Omental fat pad (tissue), 4 donors: ENCODE measurements at places on chromosomes 3 and 15. TPM values are rescaled to one million over a fixed set of nuclear protein-coding genes. Genes with fewer than 3 reads are reported as not detected.

- DNase-seq: no peak
Observed at GRCh38 chr3:18402239-18402799, 22.8 kb downstream of the SATB1 start.

GRCh38 chr15:58384667-58385066, 47.1 kb upstream of the LIPC start:
- no peak for DNase-seq

GRCh38 chr3:129211345-129211744, 27.6 kb upstream of the CNBP start:
- no peak for DNase-seq

- DNase-seq: no peak
Observed at GRCh38 chr3:96755519-96755918, 58.9 kb upstream of the EPHA6 start.

ZPLD1 gene
- not detected for total RNA-seq

BOC gene
- total RNA-seq: 28.1 TPM

GPR160 gene
- 1.4 TPM for total RNA-seq
